T1000 (cell line): ENCODE measurements at places on chromosomes 1 and 21.

- no peak for DNase-seq
Measured at GRCh38 chr1:69738458-69739250, 170.9 kb downstream of the LRRC7 start.

DNA sequence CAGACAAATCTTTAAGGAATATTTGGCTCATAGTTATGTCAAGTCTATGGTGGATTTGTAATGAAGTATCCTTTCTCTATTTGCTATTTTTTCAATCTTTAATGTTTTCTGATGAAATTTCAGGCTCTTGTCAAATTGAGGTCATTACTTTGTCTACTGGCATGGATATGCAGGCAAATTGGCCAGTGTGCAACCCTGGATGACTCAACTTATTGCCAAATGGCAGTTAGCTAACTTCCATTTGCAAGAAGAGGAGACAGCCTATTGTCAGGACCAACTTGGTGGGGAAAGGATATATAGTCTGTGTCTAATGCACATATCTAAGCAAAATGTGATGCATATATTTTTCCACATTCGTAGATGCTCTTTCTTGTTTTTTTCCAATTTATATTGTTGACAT lies 530.5 kb downstream of the PTBP2 start:
- no peak for DNase-seq

DNA sequence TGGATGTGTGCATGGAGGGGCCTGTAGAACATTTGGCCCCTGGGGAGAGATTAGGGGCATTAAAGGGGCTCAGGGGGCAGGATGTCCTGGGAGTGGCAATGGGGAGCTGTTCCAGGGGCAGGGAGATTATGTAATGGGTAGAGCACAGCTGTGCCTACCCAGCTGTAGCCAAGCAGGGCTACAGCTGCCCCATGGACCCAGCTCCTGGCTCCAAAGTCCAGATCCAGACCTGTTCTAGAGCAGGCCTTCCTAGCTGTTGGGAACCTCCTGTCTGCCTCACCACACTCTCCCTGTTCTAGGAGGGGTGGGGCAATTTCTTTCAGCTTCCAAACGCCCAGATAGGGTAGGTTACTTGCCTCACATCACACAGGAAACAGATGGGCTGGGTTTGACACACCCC lies 5.6 kb downstream of the RPS6KA1 start:
- no peak for DNase-seq

DNA sequence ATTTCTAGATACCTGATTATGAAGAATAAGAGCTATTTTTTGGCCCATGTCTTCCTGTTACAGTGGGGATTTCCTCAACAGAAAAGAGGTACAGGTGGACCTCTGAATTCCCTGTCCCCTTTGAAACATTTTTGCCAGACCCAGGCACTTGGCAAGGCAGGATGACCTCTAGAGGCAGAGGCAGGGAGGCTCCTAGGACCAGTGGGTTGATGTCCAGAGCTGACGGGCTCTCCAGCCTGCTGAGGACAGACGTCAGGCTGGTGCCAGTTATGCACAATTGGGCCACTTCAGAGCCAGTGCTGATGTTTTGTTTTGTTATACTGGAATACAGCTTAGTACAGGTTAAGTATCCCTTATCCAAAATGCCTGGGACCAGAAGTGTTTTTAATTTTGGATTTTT lies 18.5 kb upstream of the A3GALT2 start:
- no peak for DNase-seq

DNA sequence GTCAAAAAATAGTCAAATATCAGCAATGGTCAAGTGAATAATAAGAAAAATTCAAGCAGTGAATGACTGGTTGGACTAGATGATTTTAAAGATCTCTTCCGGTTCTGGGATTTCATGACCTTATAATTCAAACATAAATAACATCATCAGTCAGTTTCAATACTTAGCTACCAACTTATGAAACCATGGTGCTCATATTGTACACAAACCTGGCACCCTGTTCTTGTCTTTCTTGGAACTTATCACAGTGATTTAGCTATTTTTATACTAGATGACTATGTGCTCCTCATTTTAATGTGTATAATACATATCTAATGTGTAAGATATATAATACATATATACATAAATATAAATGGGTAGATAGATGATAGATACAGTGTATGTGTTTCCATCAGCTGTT lies 156.9 kb downstream of the CLEC20A start:
- no peak for DNase-seq

DNA sequence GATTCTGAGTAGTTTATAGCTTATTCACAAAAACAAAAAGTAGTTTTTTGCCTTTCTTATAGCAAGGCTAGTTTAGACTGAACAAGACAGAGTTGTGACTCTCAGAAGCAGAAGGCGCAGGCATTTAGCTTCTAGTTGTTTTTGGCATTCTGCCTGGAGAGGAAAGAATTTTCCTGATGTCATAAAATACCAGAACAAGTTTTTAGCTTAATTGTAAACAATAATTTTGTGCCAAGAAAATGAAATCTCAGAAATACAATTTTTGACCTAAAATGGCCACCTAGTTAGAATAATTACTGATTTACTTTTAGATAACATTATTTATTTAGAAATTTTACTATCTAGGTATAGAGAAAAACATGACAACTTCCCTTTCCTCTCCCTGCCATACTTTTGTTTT lies 1.0 kb downstream of the DNAJB4 start:
- DNase-seq: no peak

DNA sequence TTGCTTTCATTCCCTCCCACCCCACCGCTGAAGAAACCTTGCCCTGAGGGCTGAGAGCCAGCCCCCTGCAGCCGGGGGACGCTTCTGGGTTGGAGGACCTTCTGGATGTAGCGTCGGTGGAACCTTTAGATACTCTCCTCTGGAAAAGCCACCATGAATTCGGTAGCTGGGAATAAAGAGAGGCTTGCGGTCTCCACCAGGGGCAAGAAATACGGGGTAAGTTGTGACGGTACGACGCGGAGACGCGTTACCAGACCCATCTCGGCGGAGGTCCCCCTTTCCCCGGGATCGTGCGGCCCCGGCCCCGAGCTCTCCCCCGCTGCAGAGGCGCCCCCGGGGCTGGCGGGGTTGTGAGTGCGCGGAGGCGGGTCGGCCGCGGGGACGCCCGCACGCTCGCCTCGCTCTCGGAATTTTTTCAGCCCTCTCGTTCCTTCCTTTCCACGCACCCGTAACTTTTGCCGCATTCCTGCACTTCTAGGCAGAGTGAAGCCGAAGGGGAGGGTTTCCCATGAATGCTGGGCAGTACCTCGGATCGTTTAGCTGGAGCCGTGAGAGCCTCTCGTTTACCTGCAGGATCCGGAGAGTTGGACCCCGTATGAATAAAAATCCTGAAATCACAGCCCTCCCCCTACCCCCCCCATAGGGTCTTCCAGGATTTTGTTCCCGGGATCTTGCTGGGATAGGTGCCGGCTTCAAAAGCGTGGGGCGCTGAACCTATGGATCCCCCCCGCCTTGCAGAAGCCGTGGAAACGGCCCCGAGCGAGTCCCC lies 671 bp downstream of the KIF26B start:
- DNase-seq: no peak

GRCh38 chr1:18866314-18866713 lies 6.9 kb upstream of the TAS1R2 start:
- no peak for DNase-seq

- DNase-seq: no peak
Measured at GRCh38 chr1:61842036-61842435, 99.8 kb downstream of the PATJ start.

DNA sequence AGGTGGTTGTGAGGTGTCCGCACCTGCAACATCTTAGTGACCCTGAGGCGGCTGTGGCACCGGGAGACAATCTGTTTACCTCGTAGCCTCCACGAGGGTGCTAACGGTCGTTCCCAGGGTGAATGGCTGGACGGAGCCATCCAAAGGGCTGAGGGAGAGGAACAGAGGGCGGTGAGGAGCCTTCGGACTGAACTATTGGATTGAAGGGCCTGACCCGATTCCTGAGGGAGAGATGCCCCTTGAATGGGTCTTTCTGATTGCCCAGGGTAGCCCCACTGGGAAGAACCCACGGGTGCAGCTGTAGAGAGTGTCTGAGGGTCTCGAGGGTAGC lies 2.3 kb downstream of the NR5A2 start:
- no peak for DNase-seq

GRCh38 chr21:34362136-34362444 lies 1.7 kb upstream of the KCNE2 start:
- DNase-seq: no peak

- DNase-seq: no peak
Measured at GRCh38 chr1:185393815-185394214, 76.8 kb upstream of the IVNS1ABP start.

DNA sequence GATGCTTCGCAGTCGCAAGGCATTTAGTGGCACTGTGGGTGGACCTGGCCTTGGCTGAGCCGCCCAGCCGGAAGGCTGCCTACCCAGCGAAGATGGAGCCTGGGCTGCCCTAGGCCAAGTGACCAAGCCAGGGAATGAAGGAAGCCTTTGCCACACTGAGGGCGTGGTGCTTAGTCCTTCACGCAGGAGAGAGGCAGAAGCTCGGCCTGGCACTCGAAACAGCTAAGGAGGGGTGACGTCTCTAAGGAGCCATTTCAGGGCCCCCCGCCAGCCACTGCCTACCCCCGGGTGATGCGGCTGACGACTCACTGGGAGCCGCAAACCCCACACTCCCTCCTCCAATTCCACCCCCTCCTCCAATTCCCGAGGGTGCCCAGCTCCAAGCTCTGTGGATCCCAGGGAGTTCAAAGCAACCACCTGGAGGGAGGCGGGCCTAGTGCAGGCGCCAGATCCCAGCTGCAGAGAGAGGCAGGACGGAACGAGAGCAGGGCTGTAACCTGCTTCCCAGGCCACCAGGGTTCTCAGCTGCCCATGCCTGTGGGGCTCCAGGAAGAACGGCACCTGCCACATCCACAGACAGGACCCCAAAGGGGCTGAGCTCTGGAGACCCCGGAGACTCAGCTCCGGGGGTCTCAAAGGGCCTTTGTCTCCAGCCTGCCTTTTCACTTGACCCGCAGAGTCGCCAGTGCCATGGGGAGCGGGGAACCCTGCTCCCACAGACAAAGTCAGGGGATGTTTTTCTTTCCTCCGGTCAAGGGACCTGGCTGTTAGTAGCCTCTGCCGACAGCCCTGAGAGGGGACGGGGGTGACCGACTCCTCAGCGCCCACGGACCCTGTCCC lies 75.8 kb downstream of the ARHGEF16 start:
- no peak for DNase-seq

DNA sequence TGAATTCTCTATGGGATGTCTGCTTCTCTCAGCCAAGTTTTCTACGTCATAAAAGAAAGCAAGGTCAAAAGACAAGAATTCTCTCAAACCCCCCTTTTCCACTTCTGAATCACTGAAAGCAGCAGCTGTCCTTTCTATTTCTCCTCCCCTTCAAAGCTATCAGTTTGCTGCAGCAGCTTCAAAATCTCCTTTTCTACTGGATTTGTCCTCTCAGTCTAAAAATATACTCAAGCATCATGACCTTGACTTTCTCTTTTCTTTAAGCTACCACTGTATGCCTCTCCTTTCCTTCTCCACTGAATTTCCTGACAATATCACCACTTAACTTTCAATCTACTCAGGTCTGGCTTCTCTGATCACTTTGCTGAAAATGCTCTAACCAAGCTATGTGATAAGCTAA lies 1.9 kb downstream of the WDR64 start:
- DNase-seq: no peak

GRCh38 chr1:235942979-235943575 lies 76.4 kb upstream of the LYST start:
- no peak for DNase-seq

GRCh38 chr1:161114556-161114955 lies 3.3 kb downstream of the PFDN2 start:
- DNase-seq: no peak

DNA sequence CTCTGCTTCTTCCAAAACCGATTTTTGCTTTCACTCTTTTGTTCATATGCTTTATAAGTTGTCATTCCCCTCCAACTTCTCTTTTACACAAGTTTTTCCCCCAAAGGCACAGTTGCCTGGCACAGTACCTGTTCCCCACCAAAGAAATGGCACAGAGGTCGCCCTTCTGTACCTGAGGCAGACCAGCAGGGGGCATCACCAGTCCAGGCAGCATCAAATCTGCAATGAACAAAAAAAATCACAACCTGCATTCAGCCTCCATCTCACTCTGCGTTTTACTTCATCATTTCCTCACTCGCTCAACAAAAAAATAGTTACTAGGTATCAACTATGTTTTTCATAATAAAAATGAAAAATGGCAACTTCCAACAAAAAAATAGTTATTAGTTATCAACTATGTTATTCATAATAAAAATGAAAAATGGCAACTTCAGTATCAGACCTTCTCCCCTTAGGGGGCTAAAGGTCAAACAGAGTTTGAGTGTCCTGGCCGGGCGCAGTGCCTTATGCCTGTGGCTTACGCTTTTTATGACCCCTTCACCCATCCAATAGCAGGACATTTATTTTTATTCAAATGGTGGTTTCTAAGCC lies 4.1 kb downstream of the EIF2D start:
- DNase-seq: no peak

- no peak for DNase-seq
Measured at GRCh38 chr1:150555971-150556865, 7.0 kb downstream of the ADAMTSL4 start.

GRCh38 chr1:65821386-65821785 lies 28.7 kb downstream of the PDE4B start:
- no peak for DNase-seq

GRCh38 chr1:205763980-205764379 lies 11.3 kb downstream of the RAB29 start:
- DNase-seq: no peak

DNA sequence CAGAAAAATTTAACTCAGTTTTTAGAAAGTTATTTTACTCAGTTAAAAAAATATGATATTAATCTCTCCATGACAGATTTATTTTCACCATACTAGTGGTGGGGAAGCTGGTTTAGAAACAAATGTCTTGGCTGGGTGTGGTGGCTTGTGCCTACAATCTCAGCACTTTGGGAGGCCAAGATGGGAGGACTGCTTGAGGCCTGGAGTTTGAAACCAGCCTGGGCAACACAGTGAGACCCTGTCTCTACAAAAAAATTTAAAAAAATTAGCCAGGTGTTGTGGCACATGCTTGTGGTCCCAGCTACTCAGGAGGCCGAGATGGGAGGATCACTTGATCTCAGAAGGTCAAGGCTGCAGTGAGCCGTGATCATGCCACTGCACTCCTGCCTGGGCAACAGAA lies 17.3 kb downstream of the TAF5L start:
- no peak for DNase-seq

DNA sequence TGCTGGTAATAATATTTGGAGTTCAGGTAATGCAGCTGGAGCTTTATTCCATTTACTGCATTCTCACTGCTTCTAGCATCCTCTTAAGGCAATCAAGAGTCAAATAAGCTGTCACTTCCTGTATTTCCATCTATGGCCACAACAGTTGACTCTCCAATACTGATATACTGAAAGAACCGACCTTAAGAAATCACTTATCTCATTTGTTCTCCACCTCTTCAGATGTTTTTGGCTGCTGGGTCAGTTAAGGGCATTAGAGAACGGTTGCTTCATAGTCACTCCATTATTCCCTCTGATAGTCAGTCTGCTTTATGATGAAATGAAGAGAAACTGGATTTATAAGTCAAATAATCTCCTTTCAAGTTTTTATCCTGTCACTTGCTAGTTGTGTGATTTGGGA lies 14.2 kb upstream of the RGS4 start:
- no peak for DNase-seq

GRCh38 chr21:17889171-17889570 lies 70.0 kb upstream of the C21orf91 start:
- DNase-seq: no peak
